ENCODE measurements at places on chromosomes 12 and 14.
A peak's percentile ranks its signal among the peaks of the same experiment; 100 is the strongest.

- no peak for DNase-seq
These were observed 4.7 kb downstream of the KCNK10 start for GRCh38 chr14:88318406-88318805.

DNA sequence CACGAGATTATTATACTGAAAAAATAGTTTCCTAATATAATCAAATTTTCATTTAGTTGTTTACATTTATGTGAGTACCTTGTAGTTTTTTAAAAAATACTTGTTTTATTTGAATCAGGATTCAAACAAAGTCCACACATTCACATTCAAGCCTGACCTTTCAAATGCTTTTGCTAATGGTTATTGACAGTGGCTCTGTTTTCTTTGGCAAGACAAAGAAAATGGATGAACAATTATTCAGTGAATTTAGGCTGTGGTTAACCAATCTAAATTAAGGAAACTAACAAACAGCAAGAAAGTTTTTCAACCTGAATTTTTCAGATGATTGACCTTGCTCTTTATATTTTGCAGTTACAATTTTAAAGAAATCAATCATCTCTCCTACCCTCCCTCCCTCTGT is 9.7 kb downstream of the SLC4A8 start:
- DNase-seq: no peak

GRCh38 chr12:26271889-26272492 is 76.6 kb downstream of the SSPN start:
- peak; percentile 66 for DNase-seq

GRCh38 chr12:6120796-6121473 is 3.5 kb downstream of the VWF start:
- DNase-seq: no peak

DNA sequence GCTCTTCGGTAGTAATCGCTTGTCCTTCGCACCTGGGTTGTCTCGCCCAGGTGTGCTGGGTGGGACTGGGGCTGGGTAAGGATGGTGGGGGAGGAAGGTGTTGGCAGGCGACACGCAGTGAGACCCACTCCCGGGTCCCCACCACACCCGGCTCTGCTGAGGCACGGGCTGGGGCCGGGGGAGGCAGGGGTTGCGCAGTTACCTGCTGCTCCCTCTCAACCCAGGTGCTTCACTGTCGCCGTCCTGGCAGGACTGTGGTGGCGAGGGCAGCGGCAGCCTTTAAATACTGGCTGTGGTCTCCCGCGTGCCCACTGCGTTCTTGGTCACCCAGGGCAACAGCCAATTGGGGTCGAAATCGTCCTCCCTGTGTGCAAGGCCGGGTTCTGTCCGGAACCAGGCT is at the start of gene CCER1:
Gene CCER1, minus strand, starts transcription at position 256 of the 400 bp plus-strand sequence. CDS start 434 bp downstream, outside the sequence.
- no peak for DNase-seq

DNA sequence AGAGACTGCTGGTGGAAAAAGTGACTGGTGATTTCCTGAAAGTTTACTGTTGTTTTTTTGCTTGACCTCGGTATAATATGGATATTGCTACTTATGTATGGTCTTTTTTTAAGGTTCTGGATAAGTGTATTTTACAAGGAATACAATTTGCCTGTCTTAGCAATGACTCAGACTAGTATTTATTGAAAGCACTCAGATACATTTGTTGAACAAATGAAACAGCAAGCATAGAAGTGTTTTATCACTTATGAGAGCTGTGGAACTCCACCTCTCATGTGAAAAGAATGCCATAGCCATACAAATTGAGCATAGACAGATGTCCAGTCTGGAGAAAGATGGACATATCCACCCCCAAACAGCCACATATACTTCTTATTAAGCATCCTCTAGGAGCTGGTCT is 340.4 kb upstream of the FBXO33 start:
- DNase-seq: no peak

DNA sequence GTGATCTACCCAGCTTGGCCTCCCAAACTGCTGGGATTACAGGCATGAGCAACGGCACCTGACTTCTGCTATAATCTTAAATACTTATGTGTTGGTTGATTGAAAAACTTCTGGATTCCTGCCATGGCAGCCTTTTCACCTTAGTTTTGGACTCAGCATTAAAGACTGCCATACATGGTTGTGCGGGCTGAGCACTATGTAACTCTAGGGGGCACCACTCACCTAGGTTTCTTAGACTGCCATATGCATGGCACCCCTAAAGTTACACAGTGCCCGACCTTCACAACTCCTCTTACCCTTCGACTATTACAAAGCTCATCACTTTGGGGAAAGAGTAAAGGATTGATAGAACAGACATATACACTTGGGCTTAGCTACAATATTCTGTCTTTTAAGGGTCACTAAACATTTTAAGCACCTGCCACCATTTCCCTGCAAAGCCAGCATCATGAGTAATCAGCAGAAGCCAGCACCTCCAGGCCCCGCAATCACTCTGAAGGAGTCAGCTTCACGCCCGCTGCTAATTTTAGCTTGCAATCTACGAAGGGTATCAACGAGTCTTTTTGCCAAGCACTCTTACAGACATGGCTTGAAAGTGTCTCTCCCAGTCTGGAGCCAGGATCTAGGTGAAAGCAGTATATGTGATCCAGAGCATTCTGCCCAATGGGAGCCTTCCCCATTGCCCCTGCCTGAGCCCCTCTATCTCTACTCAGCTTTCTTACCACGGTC is 59.8 kb downstream of the SUDS3 start:
- DNase-seq: no peak

GRCh38 chr14:49992448-49992847 is 99.6 kb downstream of the ARF6 start:
- no peak for DNase-seq

GRCh38 chr14:88825503-88825902 is 1.1 kb downstream of the TTC8 start:
- DNase-seq: no peak

GRCh38 chr12:55997535-55997859 is 421 bp downstream of the SUOX start:
- no peak for DNase-seq

- DNase-seq: peak; percentile 66
These were observed 6.2 kb upstream of the PLEKHH1 start for GRCh38 chr14:67526676-67527459.

- DNase-seq: no peak
These were observed 1.9 kb upstream of the SCFD1 start for GRCh38 chr14:30620178-30620577.

GRCh38 chr12:51820526-51821439 is 27.7 kb downstream of the FIGNL2 start:
- peak; percentile 92 for DNase-seq

GRCh38 chr12:57842342-57843294 is 3.9 kb downstream of the CTDSP2 start:
- peak; percentile 75 for DNase-seq

DNA sequence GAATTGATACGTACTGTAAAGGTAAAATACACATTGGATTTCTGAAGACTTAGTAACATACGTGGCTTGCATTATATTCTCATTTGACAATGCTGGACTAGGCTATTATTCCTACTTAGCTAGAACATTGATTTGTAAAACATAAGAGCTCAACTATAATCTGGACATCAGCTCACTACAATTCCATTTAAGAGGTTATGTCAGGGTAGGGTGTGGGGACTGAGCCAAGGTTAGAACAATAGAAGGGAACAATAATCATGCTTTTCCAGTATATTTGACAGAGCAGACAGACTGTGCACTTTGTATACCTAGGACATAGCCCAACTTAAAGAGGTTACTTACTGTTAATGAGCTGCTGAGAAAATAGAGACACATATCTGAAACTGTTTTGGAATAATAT is 10.8 kb downstream of the ZCRB1 start:
- DNase-seq: no peak

DNA sequence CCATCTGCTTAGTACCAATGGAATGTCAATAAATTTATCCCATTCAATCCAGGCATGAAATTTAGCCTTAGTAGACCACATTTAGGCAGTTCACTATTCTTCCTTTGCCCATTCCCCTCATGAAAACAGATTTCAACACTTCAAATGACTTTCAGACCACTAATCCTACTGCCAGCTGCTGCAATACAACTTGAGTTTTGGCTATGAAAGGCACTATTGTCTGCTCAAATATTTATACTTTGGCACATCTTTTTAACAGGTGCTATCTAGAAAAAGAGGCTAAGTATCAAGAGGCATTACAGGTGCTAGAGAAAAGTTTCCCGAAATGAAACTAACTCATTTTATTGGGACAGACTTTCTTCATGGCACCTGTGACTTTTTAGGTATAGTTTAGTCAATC is 499.8 kb downstream of the C12orf50 start:
- DNase-seq: no peak

GRCh38 chr12:6135071-6135470 is 10.6 kb upstream of the VWF start:
- no peak for DNase-seq

- DNase-seq: no peak
These were observed 38.8 kb downstream of the UBR7 start for GRCh38 chr14:93245764-93246420.

DNA sequence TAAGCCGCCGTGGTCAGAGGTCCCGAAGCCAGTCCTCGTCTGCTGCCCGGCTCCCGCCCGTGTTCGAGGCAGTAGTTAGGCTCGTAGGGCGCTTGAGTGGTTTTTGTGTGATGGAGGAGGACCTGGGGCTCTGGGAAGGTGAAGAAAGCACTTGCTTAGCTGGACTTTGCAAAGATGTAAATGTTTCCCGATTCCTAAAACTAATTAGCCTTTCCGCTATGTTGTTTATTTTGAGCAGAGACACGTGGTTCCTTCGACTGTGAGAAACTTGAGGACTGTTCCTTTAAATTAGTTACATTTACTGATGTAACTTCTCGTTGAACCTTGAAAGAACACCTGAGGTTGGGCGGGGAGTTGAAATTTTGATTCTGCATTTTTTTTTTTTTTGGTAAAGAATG is 33.9 kb downstream of the MIA2 start:
- DNase-seq: no peak

- no peak for DNase-seq
These were observed 192.1 kb downstream of the CPNE8 start for GRCh38 chr12:38713294-38713693.

DNA sequence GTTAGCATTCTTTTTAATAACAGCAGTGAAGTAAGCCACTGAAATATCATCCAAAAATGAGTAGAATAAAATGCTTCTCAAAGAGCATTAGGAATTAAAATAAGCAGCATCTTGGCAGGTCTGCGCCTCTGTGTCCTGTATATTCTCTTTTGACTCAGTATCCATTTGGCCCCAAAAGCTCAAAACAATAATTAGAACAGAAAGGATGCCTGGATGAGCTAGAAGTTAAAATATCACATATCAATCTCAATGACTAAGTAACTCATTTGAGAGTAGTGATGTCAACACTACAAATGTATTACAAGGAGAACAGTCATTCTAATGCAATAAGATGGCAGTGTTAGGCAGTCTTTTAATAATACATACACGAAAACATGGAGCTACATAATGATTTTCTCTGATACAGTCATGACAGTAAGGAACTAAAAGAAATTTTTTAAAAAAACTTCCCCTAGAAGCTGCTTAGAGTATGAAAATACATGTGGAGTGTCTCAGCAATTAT is 160.9 kb upstream of the ABCD2 start:
- no peak for DNase-seq

- no peak for DNase-seq
These were observed 87.6 kb downstream of the SEC23A start for GRCh38 chr14:39015360-39015961.

DNA sequence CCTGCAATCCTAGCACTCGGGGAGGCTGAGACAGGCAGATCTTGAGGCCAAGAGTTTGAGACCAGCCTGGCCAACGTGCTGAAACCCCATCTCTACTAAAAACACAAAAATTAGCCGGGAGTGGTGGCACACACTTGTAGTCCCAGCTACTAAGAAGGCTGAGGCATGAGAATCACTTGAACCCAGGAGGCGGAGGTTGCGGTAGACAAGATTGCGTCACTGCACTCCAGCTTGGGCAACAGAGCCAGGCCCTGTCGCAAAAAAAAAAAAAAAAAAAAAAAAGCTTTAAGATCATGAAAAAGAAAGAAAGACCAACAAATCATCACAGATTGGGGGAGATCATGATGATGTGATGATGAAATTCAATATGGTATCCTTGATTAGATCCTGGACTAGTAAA is 30.6 kb downstream of the WDR89 start:
- no peak for DNase-seq

- no peak for DNase-seq
These were observed 418 bp downstream of the AMN1 start for GRCh38 chr12:31728289-31728916.

DNA sequence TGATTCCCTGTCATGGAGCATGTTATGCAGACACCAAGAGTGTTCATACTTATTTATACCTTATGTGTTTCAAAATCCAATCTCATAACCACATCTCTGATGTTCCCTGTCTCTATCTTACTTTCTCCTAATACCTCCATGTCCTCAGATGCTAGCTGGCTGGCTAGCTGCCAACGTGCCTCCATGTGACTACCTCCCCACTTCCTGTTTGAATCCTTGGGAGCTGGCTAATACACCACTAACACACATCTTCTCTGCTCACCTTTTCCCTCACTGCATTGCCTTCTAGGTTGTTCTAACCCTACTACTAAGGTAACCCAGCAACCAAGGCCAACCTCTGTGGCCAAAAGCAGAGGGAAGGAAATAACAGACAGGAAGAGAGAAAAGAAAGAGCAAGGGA is 27.3 kb downstream of the TTC5 start:
- DNase-seq: peak; percentile 62

- no peak for DNase-seq
These were observed 52.9 kb downstream of the ANO6 start for GRCh38 chr12:45268672-45269411.

- DNase-seq: no peak
These were observed 30.7 kb downstream of the NOC4L start for GRCh38 chr12:132174839-132175490.

DNA sequence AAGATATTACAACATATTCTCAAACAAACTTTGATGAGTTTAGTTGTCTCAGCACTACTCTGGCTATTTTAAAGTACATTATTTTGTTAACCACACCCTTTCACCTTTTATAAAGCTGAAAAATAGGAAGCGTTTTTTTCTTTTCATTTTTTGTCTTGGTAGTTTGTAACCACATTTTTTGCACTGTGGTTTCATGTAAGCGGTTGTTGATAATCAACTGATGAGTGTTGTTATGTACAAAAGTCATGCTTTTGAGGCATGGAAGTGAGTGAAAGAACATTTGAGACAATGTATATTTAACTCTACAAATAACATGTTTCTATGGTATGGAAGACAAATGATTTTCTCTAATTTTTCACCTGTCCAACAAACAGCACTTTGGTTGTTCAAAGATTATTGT is 52.1 kb upstream of the ATP2B1 start:
- no peak for DNase-seq

GRCh38 chr12:104109446-104110271 is 28.4 kb downstream of the NFYB start:
- DNase-seq: no peak

GRCh38 chr12:131116468-131117117 is 162.9 kb downstream of the ADGRD1 start:
- peak; percentile 3 for DNase-seq

GRCh38 chr14:35231207-35231760 is 60.9 kb upstream of the PSMA6 start:
- DNase-seq: no peak

GRCh38 chr14:100108042-100108825 is 43.0 kb downstream of the EVL start:
- DNase-seq: peak; percentile 95

- no peak for DNase-seq
These were observed 474.1 kb upstream of the MIS18BP1 start for GRCh38 chr14:45727133-45727532.

GRCh38 chr14:66477567-66477966 is 8.6 kb upstream of the CCDC196 start:
- no peak for DNase-seq

Data from activated effector memory CD4-positive, alpha-beta T cell treated with anti-CD3 and anti-CD28 coated beads, Interleukin-2, amount 50 U/mL, for 16 hours (primary cell).